Activated CD4-positive, alpha-beta memory T cell treated with anti-CD3 and anti-CD28 coated beads for 36 hours (primary cell): ENCODE measurements at places on chromosomes 5 and 9. TPM values are rescaled to one million over a fixed set of nuclear protein-coding genes. Genes with fewer than 3 reads are reported as not detected.

GRCh38 chr5:4847766-4848165 is 292.4 kb upstream of the ADAMTS16 start:
- no peak for DNase-seq

GRCh38 chr5:83688281-83688680 is 32.4 kb downstream of the HAPLN1 start:
- DNase-seq, result no peak

DNA sequence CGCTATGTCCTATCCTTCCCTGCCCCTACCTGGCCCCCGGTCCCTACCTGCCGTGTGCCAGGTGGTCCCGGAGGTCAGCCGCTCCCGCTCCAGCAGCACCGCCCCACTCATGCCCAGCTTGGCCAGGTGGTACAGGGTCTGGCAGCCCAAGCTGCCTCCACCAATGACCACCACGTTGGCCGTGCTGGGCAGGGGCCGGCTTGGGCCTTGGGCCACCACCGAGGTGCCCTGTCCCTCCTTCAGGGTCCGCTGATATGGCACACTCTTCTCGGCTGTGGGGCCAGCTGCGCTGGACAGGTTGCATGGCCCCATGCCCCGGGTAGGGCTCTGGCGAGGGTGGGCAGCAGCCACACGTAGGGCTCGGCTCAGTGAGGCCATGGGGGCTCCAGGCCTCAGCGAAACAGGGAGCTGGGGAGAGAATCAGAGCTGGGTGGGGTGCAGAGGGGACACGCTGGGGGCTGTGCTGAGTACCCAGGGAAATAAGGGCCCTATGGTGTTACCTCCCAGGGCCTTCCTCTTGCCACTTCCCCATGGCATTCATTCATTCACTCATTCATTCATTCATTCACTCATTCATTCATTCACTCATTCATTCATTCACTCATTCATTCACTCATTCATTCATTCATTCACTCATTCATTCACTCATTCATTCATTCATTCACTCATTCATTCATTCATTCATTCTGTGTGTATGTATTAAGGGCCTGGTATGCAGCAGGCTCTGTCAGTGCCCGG is 4.2 kb downstream of the SARDH start:
- no peak for DNase-seq

DNA sequence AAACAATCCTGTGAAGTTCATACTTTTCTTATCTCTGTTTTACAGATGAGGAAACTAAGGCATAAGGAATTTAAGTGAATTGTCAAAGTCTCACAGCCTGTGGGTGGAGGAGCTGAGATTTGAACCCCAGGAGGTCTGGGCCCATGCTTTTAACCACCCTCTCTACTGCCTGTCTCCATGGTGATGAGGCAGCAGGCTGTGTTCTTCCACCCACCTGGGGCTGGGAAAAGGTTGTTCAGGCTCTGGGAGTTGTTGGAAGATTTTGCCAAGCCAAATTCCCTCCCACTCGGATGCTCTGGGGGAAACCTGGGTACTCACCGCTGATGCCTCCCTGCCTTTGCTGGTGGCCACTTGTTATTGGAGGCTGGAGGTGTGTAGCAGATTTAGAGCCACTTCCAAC is 18.3 kb upstream of the SYNPO start:
- DNase-seq, result no peak

Gene LRRC26
- total RNA-seq, result not detected

Gene PSAT1
- 137 TPM for total RNA-seq
